Activated CD4-positive, alpha-beta memory T cell treated with anti-CD3 and anti-CD28 coated beads, Interleukin-2, amount 10 ng/mL, durations not matched to agents 7 days and 5 days (primary cell): ENCODE measurements at places on chromosomes 6 and 20.

GRCh38 chr20:31869942-31870725 lies at the start of the genes DUSP15 and TTLL9:
Gene DUSP15, minus strand, starts transcription at chr20:31870527. Its CDS starts 190 bp downstream, at chr20:31870337.
Gene TTLL9, plus strand, starts transcription at chr20:31870634. Its CDS starts 493 bp downstream, at chr20:31871127.
- no peak within 1 kb of the TSS for H3K27ac ChIP-seq
- H3K4me1 ChIP-seq, result peaks cover 10% of the 10 kb centered on the region
- H3K36me3 ChIP-seq, result peaks cover 4% of the 10 kb centered on the region
- no peak for DNase-seq
- peaks cover 41% of the 10 kb centered on the region for H3K27me3 ChIP-seq

GRCh38 chr20:22575087-22575721 lies 9.2 kb downstream of the FOXA2 start:
- no peak overlapping the region for H3K4me3 ChIP-seq
- peaks cover 54% of the 10 kb centered on the region for H3K27me3 ChIP-seq
- H3K27ac ChIP-seq, result no peak overlapping the region
- H3K4me1 ChIP-seq, result no peaks in the 10 kb centered on the region
- H3K36me3 ChIP-seq, result peaks cover 10% of the 10 kb centered on the region
- DNase-seq, result no peak

DNA sequence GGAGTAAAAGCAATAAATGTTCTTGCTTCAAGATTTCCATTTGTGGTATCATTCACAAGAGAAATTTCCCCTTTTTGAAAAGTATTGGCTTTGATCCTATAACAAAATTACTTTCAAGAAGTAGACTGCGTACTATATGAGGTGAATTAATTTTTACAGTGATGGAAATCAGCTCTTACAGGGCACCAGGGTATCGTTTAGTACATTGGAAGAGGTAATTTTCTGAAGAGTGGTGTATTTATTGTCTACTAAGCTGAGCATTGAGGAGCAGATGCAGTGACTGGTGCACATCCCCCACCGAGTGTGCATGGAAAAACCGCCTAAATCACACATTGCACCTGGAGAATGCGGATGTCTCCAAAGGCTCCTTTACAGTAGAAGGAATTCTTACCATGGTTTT lies 209.5 kb downstream of the SAMD5 start:
- no peaks in the 10 kb centered on the region for H3K36me3 ChIP-seq
- H3K4me1 ChIP-seq, result no peaks in the 10 kb centered on the region
- DNase-seq, result no peak
- H3K27ac ChIP-seq, result no peak overlapping the region
- no peaks in the 10 kb centered on the region for H3K27me3 ChIP-seq

GRCh38 chr6:116386581-116387299 lies 16.0 kb downstream of the DSE start:
- H3K27ac ChIP-seq, result no peak overlapping the region

DNA sequence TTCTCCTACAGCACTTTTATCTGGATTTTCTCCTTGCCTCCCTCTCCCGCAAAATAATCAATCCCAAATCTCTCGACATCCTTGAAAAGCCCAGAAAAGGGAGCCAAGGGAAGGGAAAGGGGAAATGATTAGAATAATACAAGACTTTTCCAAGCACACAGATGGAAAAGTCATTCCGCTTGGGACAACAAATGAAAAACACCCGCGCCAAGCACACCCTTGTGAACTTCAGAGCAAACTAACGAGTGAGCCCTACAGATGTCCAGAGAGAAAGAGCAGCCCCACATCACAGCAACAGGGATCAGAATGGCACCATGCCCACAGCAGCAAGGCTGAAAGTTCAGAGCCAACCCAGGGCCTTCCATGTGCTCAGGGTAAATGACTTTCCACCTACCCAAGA lies 49.6 kb downstream of the NINL start:
- H3K27me3 ChIP-seq, result no peaks in the 10 kb centered on the region
- H3K4me3 ChIP-seq, result no peak overlapping the region
- H3K36me3 ChIP-seq, result no peaks in the 10 kb centered on the region
- no peak overlapping the region for H3K27ac ChIP-seq

GRCh38 chr6:139967497-139967896 lies 593.0 kb upstream of the CITED2 start:
- H3K36me3 ChIP-seq, result no peaks in the 10 kb centered on the region
- peaks cover 2% of the 10 kb centered on the region for H3K27me3 ChIP-seq
- no peaks in the 10 kb centered on the region for H3K4me1 ChIP-seq
- H3K27ac ChIP-seq, result no peak overlapping the region
- DNase-seq, result no peak

GRCh38 chr6:161639772-161640171 lies 365.9 kb upstream of the AGPAT4 start:
- DNase-seq, result no peak
- no peak overlapping the region for H3K4me3 ChIP-seq
- no peaks in the 10 kb centered on the region for H3K4me1 ChIP-seq
- H3K27ac ChIP-seq, result no peak overlapping the region
- no peaks in the 10 kb centered on the region for H3K27me3 ChIP-seq

DNA sequence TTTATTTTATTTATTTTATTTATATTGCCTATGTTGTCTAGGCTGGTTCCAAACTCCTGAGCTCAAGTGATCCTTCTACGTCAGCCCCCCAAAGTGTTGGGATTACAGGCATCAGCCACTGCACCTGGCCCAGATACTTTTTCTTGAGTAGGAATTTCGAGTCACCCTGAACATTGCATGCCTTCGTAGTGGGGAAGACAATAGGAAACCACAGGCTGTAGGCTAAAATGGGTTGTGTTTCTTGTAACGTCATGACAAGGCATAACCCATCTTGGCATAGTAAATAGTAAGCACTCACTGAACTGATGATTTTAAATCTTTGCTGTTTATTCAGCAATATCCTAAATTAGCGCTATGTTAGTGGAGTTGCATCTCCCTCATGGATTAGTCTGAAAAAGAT lies 34.9 kb downstream of the PTPN1 start:
- peak overlapping the region; percentile 11 for H3K27ac ChIP-seq
- H3K4me1 ChIP-seq, result peaks cover 81% of the 10 kb centered on the region
- no peaks in the 10 kb centered on the region for H3K27me3 ChIP-seq
- no peak for DNase-seq

GRCh38 chr6:72620871-72621290 lies 983 bp upstream of the KCNQ5 start:
- peak overlapping the region; percentile 76 for H3K4me3 ChIP-seq
- peaks cover 12% of the 10 kb centered on the region for H3K27me3 ChIP-seq
- DNase-seq, result peak; percentile 17

GRCh38 chr6:24865161-24865560 lies 66.4 kb upstream of the ARMH2 start:
- H3K4me3 ChIP-seq, result no peak overlapping the region
- no peak for DNase-seq
- no peak overlapping the region for H3K27ac ChIP-seq
- H3K36me3 ChIP-seq, result peaks cover 82% of the 10 kb centered on the region
- peaks cover 64% of the 10 kb centered on the region for H3K4me1 ChIP-seq

DNA sequence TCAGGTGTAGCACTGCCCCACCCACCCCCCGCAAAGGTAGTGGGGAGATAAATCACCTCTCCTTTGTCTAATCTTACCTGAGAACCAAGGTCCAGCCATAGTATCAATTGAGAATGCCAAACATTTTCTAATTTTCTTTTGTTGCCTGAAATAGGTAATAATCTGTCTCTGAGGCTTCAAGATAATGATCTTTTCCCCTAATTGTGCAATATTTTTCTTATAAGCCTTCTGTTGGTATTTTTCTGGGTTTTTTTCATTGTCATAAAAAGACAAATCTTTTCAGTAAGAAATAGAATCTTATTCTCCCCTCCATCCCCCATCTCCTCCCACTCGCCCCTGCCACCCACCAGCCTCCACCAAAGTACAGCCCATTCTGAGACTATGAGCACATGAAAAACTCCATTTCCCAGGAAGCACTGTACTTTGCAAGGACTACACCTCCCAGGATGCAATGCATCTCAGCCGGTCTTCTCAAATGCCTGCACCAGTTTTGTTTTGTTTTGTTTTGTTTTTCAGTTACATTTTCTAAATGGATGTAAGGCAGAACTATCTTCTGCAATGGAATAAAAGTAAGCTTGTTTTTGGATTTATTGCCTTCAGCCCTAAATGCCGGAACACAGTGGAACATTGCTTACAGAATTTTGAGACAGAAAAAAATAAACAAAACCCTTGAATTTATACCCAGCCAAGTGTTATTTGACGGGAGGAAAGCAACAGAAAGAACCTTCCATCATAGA lies 268.0 kb downstream of the TFAP2A start:
- peak overlapping the region; percentile 35 for H3K4me3 ChIP-seq
- no peak overlapping the region for H3K27ac ChIP-seq
- no peak for DNase-seq
- no peaks in the 10 kb centered on the region for H3K36me3 ChIP-seq
- no peaks in the 10 kb centered on the region for H3K27me3 ChIP-seq

GRCh38 chr6:24967211-24967610 lies 31.5 kb upstream of the RIPOR2 start:
- peaks cover 41% of the 10 kb centered on the region for H3K36me3 ChIP-seq
- peaks cover 26% of the 10 kb centered on the region for H3K4me1 ChIP-seq
- H3K27me3 ChIP-seq, result no peaks in the 10 kb centered on the region

DNA sequence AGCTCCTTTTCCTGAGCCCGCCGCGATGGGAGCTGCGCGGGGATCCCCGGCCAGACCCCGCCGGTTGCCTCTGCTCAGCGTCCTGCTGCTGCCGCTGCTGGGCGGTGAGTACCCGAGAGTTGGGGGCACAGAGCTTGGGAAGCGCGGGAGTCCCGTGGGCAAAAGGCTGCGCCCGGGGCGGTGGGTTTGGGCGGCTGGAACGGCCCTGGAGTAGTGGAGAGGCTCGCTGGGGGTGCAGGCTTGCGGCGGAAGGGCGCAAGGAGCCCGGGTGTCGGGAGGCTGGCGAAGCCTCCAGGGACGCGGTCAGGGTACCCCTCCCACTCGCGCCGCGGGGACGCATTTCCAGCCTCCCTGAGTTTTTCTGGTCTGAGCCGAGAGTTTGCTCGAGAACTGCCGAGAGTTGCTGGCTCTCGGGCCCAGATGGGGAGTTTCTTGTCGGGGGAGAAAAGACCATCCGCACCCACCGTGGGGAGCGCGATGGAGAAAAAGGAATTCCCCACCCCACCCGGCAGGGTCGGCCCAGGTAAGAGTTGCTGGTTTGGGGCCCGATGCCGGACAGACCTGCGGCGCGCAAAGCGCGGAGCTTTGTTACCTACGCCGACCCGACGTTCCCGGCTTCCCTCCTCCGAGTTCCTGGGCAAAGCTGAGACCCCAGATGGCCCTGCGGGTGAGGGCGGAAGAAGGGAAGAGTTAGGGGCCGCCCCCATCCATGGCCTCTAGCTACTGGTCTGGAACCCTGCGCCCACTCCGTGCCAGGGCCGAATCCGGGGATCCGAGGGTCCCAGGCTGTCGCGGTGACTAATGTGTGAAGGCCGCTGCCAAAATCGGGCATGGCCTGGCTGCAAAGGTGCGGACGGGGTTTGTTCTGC lies 584 bp downstream of the PTK7 start:
- DNase-seq, result no peak
- H3K4me3 ChIP-seq, result no peak overlapping the region
- no peak overlapping the region for H3K27ac ChIP-seq
- peaks cover 3% of the 10 kb centered on the region for H3K4me1 ChIP-seq
